ENCODE measurements at places on chromosomes 11 and 22.

DNA sequence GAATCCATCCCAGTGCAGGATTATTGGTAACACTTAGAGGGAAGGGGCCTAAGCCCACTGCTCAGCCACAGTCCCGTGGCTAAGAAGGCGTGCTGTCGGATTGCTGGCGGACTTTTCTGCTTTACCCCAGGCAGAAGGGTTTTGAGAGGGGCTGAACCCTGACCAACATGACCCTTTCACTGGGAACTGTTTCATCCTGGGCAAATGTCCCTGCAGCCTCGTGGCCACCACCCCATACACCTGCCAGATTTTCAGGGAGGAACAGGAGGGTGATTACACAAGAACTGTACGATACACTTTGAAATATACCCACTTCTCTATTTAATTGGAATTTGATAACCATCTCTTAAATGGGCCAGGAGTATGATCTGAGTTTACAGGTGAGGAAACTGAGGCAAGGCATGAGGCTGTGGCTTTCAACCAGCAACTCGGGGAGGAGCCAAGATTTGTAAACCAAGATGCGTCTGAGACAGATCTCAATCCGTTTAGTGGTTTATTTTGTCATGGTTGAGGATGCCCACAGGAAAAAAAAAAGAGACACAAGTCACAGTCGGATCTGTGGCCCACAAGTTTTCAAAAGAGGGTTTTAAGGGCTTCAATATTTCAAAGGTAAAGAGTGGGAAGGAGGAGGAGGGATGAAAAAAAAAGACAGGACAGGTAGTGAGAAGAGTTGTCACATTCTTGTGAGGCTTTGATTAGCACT lies 6.1 kb upstream of the APOL3 start:
- no peak for DNase-seq

- DNase-seq, result no peak
Measured at GRCh38 chr11:113018913-113019312, 57.7 kb downstream of the NCAM1 start.

- DNase-seq, result peak; percentile 6
Measured at GRCh38 chr11:23778971-23779370, 717.9 kb upstream of the LUZP2 start.

- no peak for DNase-seq
Measured at GRCh38 chr11:47914743-47915142, 65.6 kb upstream of the PTPRJ start.

- DNase-seq, result no peak
Measured at GRCh38 chr11:131190446-131190845, 180.0 kb upstream of the NTM start.

DNA sequence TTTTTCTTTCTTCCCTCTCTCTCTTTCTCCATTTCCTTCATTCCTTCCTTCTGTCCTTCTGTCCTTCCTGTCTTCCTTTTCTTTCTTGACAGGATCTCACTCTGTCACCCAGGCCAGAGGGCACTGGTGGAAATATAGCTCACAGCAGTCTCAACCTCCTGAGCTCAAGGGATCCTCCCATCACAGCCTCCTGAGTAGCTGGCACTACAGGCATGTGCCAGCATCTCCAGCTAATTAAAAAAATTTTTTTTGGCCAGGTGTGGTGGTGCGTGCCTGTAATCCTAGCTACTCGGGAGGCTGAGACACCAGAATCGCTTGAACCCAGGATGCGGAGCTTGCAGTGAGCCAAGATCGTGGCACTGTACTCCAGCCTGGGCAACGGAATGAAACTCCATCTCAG lies 4.8 kb upstream of the DUSP8 start:
- no peak for DNase-seq

GRCh38 chr22:24878969-24879368 lies 67.5 kb downstream of the LHFPL7 start:
- no peak for DNase-seq

- no peak for DNase-seq
Measured at GRCh38 chr11:16078936-16079335, 277.4 kb downstream of the SOX6 start.

GRCh38 chr11:57474017-57474802 lies 13.9 kb downstream of the RTN4RL2 start:
- no peak for DNase-seq

DNA sequence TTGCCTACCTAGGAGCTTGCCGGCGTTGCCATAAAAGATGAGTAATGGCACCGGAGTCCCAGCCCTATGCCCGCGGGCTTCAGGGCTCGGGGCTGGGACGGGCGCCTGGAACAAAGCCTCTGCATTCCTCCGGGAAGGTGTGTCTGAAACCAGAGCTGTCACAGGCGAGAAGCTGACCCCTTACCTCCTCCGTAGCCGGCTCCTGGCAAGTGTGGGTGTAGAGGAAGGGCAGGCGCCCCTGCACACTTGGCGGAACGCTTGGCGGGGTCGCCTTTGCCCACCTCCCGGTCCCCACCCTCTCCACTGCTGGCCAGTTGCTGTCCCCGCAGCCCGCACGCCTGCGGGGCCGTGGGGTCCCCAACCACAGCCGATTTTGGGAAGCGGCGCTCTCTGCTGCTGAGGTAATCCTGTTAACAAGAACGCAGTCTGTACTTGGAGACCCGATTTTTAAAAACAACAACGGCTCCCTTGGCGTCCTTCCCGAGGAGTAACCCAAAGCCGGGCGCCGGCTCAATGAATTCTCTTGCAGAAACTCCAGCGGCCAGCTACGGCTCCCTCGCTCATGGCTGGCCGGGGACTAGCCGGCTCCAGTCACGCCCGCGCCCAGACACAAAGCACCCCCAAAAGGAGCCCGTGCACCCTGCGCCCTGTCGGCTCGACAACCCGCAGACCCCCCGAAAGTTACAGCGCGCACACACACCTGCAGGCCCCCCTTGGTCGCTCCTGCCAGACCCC lies 89.2 kb downstream of the PLEKHA7 start:
- DNase-seq, result peak; percentile 84

DNA sequence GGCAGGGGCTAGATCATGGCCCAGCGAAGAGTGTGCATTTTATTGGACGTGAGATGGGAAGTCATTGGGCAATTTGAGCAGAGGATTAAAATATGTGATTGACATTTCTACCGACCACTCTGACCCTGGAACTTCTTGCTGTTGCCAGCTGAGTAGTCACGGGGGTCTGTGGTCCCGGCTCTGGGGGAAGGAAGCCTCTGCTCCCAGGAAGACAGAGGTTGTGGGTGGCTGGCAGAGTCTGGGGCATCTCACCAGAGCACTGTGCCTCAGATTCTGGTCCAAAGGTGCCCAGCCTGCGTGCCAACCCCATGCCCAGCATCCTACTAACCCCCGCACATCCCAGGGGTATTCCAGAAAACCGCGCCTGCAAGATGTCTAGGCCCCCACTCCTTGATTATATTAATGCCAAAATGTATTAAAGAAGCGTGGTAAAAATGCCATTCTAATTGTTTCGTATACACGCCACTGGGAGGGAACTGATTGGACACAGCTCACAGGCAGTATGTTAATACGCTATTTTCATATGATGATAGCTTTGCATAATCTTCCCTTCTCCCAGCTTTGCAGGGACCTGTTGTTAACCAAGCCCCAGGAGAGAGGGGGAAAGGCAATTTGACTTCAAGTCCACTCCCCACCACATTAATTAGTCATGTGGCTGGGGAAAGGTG lies 25.3 kb upstream of the LMO1 start:
- DNase-seq, result no peak

DNA sequence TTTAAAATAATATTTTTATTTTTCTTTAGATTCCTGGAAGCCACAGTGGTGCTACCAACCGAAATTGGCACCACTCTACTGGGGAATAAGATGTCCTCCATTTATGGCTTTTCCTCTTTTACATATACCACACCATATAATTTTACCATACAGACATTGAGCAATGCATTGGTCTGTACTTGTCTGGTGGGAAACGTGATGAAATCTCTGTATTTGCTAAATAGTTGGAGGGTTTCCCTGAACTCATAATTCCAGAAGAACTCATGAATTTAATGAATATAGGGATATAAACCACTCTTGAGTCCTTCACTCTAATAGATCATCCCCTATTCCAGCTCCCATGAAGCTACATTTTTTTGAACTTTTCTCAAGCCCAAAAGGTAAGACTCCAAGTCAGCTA lies 28.0 kb upstream of the MMP13 start:
- no peak for DNase-seq

- no peak for DNase-seq
Measured at GRCh38 chr11:1228921-1229451, 6.1 kb downstream of the MUC5B start.

DNA sequence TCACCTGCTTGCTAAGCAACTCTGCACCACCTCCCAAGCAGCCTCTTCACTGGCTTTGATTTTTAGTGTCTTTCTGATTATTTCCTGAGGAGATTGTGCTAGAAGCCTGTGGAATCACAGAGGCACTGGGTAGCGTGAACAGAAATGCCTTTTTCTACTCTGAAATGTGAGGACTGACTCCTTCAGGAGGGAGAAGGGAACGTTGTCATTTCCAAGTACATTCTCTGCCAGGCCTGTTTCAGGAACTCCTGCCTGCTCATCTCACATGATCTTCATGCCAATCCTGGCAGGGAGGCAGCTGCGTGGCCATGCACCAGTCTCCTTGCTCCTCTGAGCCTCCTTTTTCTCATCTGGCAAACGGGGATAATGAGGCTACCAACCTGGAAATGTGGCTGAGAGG lies 49.8 kb upstream of the PRDM11 start:
- DNase-seq, result no peak

GRCh38 chr11:12679471-12679870 lies 5.2 kb downstream of the TEAD1 start:
- no peak for DNase-seq

DNA sequence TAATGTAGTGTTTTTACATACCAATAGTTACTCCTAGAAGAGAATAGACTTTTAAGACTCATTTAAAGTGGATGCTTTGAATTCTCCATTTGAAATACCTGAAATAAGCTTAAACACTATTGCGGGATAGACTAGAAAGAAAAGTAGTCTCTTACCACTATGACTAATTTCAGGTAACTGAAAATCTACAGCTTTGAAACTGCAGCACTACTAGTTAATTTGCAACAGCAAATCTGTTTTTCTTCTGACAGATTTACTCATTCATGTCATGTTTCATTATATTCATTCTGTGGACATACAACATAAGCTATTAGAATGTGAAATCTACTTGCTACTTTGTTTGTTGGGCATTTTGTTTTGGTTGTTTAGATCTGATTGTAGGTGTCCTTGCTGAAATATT lies 153.6 kb downstream of the MAML2 start:
- DNase-seq, result no peak

DNA sequence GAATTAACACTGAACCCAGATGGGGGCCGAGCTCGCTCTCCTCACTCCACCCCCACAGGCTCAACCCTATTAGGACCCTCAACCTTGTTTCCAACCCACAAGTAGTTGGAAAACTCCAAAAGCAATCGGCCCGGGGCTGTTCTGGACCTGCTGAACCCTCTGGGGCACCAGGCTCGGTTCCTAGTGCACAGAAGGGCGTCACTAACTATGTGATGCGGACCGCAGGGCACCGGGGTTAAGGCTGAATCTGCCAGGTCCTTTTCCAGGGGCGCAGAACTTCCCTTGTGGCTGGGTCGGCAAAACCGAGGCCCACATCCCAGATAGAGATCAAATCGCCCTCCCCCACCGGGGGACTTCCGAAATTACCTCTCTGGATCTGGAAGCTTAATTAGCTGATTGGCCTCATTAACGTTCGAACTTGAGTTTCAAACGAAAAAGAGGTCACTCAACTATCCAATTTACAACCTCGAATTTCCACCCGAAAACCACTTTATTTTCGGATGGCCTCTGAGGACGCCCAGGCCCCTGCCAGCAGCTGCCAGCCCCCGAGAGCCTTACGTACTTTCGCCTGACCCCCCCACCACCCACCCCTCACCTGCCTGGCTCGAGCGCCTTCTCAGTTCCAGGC lies 1.7 kb downstream of the SHANK2 start:
- DNase-seq, result no peak

DNA sequence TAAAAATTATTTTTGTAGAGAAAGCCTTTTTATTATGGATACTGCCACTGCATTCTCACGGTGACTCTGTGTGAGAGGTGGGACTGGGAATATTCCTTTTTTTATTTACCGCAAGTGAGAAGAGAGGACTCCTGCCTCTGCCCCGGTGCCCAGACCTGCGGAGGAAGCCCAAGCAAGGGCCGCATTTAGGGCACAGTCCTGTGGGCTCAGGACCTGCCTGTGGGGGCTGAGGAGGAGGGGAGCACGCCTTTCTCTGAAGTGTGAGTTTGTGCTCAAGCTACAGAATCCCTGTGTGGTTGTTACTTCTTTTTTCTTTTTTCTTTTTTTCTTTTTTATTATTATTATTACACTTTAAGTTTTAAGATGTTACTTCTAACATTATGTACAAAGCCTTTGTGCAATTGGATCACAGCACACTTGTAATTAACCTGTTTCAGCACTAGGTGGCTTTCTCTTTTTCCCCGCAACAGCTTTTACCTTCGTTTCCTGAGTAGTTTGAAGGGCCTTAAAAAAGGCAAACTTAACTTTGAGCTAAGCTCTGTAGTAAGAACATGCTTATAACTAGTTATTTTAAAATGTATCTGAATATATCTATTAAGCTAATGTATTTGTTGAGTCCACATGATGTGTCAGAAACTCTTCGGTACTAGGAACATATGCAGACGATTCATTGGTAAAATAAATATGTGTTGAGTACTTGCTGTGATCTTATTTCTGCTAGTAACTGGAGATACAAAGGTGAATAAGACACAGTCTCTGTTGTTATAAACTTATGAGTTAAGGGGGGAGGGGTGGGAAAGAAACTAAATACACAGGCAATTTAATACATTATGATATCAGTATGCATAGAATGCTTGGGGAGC lies 18.3 kb downstream of the AMOTL1 start:
- peak; percentile 46 for DNase-seq

DNA sequence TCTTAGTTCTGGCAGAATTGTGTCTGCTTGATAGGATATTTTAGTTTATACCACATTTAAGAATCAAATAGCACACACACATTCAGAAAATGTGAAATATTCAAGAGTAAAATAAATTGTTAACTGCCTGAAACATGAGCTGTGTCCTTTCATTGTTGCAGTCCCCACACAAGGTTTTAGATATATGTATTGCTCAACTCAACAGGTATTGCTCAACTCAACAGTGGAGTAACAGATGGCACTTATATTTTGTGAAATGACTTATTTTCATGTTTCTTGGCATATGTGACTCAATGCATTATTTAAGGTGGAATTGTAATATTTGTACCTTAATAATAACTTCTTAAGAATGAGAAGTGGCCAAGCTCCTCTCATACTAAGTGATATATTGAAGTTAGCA lies 760.3 kb downstream of the CNTN5 start:
- no peak for DNase-seq

GRCh38 chr11:94866936-94867795 lies 99.0 kb downstream of the AMOTL1 start:
- DNase-seq, result no peak

- DNase-seq, result no peak
Measured at GRCh38 chr11:129214710-129215295, 22.7 kb upstream of the ARHGAP32 start.

- peak; percentile 16 for DNase-seq
Measured at GRCh38 chr11:23021287-23021863, 161.1 kb upstream of the CCDC179 start.
